ENCODE measurements at places on chromosomes 5 and 9. TPM values are rescaled to one million over a fixed set of nuclear protein-coding genes. Genes with fewer than 3 reads are reported as not detected.

Gene NXNL2
- not detected for total RNA-seq

GRCh38 chr9:22169727-22170503, 160.8 kb upstream of the CDKN2B start:
- DNase-seq, result no peak
- H3K27me3 ChIP-seq, result peaks cover 33% of the 10 kb centered on the region
- no peak overlapping the region for H3K27ac ChIP-seq
- no peaks in the 10 kb centered on the region for H3K36me3 ChIP-seq
- H3K4me1 ChIP-seq, result peaks cover under 1% of the 10 kb centered on the region
- no peak overlapping the region for H3K4me3 ChIP-seq

Gene MORN5
- total RNA-seq, result not detected

DNA sequence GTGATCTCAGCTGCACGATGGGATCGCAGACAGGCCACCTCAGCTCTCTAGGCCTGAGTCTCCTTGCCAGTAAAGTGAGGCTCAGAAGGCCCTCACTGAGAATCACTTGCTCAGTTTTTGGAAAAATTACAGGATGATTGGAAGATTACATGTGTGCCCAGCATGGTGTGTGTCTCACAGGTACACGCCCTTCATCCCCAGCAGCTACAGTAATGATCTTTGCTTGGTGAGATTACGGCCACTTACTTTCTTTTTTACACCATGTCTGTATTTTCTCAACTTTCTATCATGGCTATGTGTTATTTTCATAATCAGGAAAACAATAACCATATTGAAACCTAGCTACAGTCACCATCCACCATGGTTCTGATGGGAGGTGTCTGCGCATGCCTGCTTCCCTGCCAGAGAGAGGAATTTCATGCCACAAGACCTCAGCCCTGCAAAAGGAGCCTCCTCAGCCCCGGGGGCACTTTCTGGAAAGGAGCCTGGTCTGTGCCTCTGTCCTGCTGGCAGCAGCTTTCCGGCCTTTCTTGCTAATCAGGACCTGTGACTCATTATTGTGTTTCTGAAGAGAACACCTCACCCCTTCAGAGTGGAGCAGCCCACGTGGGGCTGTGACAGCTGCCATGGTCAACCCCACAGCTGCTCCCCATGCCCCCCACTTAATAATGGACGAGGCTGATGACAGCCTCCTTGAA, 64.2 kb upstream of the OLFM1 start:
- no peak overlapping the region for H3K4me3 ChIP-seq
- no peak overlapping the region for H3K27ac ChIP-seq
- no peak for DNase-seq

Gene LCN10
- total RNA-seq, result 0.68 TPM

- no peak overlapping the region for H3K27ac ChIP-seq
- no peaks in the 10 kb centered on the region for H3K36me3 ChIP-seq
- H3K4me3 ChIP-seq, result no peak overlapping the region
- peaks cover 3% of the 10 kb centered on the region for H3K27me3 ChIP-seq
- no peak for DNase-seq
Observed at GRCh38 chr9:138083873-138084272, 206.3 kb downstream of the CACNA1B start.

GRCh38 chr5:17713301-17713700, 79.0 kb downstream of the TAF11L14 start:
- no peaks in the 10 kb centered on the region for H3K27me3 ChIP-seq
- no peak overlapping the region for H3K27ac ChIP-seq
- H3K4me1 ChIP-seq, result no peaks in the 10 kb centered on the region
- no peaks in the 10 kb centered on the region for H3K36me3 ChIP-seq
- DNase-seq, result no peak

DNA sequence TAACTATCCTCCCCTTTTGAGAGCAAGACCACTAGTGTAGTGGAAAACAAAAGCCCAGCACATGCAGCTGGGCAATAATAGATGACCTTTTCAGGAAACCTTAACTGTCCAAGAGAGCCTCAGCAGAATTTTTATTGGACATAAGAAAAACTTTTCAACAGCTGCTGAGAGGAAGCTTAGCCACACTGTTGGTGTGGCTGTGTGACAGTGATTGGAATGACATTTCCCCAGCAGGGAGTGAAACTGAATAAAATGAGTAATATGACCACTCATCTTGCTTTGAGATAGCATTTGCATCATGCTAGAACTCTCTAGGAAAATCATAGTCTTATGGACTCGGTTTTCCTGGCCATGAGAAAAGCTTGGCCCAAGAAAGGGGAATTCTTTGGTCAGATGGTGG, 687.8 kb downstream of the SLCO4C1 start:
- H3K4me1 ChIP-seq, result no peaks in the 10 kb centered on the region
- no peak overlapping the region for H3K27ac ChIP-seq
- no peaks in the 10 kb centered on the region for H3K27me3 ChIP-seq
- H3K36me3 ChIP-seq, result no peaks in the 10 kb centered on the region
- no peak overlapping the region for H3K4me3 ChIP-seq

DNA sequence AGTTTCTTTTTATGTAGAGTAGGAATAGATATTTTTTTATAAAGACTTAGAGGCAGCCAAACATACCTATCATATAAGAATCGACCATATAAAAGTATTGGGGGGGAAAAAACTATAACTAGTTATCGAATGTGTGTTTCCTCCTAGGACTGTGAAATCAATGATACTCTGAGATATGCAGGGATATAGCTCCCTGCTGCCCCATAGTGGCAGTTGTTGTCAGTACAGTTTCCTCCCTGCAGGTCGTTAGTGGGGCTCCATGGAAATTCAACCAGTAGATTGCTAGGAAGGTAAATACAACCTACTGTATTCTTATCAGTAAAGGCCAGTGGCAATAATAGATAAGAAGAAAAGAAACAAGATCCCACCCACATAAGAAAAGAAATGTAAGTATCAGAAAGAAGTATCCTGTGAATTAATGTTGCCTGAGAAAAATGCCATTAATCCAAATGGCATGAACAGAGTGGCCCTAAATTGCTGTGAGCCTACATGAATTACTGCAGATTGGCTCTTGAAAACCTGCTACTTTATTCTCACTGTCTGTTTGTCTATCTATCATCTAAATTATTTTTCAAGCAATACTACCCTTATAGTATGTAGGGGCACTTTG, 136.9 kb upstream of the FBN2 start:
- no peaks in the 10 kb centered on the region for H3K27me3 ChIP-seq
- peak; percentile 50 for DNase-seq
- no peak overlapping the region for H3K27ac ChIP-seq
- H3K4me1 ChIP-seq, result no peaks in the 10 kb centered on the region

- no peak for DNase-seq
- peaks cover 3% of the 10 kb centered on the region for H3K4me1 ChIP-seq
- H3K36me3 ChIP-seq, result no peaks in the 10 kb centered on the region
- H3K4me3 ChIP-seq, result no peak overlapping the region
- peaks cover 68% of the 10 kb centered on the region for H3K27me3 ChIP-seq
Observed at GRCh38 chr5:33939556-33940262, 3.5 kb downstream of the RXFP3 start.

Gene DEPDC1B
- 38.7 TPM for total RNA-seq

Gene PCDHB14
- total RNA-seq, result not detected

DNA sequence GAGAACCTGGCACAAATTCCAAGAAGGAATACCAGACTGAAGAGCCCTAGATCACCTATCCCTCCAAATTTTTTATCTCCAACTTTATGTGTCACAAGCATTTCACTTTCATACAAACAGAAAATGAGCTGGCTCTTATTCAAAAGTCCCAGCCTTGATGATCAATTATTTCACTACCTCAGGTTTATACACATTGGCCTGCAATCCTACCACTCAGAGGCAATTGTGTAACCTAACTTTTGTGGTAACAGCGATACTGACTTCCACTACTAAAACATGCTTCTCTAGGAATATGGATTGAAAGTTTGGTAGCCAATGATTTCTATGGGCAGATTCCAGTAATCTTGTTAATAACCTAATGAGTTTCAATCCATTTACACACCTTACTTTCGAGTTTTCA, 10.5 kb downstream of the RNF38 start:
- no peaks in the 10 kb centered on the region for H3K27me3 ChIP-seq
- no peak for DNase-seq
- no peak overlapping the region for H3K27ac ChIP-seq
- peaks cover 47% of the 10 kb centered on the region for H3K36me3 ChIP-seq
- peaks cover 54% of the 10 kb centered on the region for H3K4me1 ChIP-seq

GRCh38 chr5:61784341-61784740, 452.3 kb downstream of the ZSWIM6 start:
- no peaks in the 10 kb centered on the region for H3K4me1 ChIP-seq
- H3K27ac ChIP-seq, result no peak overlapping the region
- H3K27me3 ChIP-seq, result no peaks in the 10 kb centered on the region
- DNase-seq, result no peak
- H3K4me3 ChIP-seq, result no peak overlapping the region
- H3K36me3 ChIP-seq, result no peaks in the 10 kb centered on the region

DNA sequence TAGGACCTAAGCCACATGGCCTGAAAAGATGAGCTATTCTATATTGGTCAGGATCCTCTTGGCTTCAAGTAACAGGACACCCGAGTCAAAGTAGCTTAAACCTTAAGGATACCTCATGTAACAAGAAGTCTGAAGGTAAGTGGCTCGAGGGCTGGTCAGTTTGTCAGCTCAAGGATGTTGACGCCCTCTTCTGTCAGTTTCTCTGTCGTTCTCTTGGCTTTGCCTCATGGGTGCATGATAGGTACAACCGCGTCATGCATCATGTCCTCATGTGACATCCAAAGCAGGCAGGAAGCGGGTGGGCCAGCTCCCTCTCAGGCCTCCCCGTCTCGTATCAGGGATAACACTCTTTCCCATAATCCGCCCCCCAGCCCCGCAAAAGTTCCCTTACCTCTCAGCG, 22.1 kb upstream of the TCERG1 start:
- no peak for DNase-seq
- no peaks in the 10 kb centered on the region for H3K36me3 ChIP-seq
- no peak overlapping the region for H3K27ac ChIP-seq

DNA sequence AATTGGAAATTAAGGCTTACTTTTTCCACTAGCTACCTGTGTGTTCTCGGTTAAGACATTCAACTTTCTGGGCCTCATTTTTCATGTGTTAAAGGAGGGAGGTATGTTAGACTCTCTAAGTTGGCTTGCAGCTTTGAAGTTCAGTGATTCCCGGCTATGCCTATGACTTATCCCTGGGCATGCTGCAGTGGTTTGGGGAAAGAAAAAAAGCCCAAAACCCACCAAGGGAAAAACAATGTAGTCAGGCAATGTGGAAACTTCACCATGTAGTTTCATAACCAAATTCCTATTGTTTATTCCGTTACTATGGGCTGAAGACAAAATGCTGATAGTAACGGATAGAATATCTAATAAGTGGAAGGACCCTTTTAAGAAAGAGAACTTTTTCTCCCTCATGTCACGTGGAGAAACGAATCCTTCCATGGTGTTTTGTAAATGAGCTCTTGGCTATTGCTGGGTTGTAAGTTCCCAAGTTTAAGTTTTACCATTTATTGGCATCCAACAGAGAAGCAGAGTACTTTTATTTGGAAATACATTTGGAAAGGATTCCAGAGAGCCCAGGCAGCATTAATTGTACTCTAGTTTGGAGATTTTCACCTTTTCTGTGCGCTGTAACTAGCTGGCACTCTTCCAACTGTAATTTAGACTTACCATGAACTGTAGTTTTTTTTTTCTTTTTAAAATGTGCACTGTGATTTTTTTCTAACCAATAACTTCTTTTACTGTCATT, 84.9 kb upstream of the MPDZ start:
- no peak overlapping the region for H3K4me3 ChIP-seq
- no peak overlapping the region for H3K27ac ChIP-seq
- H3K36me3 ChIP-seq, result no peaks in the 10 kb centered on the region
- no peaks in the 10 kb centered on the region for H3K4me1 ChIP-seq

- H3K27ac ChIP-seq, result no peak overlapping the region
- H3K36me3 ChIP-seq, result peaks cover 8% of the 10 kb centered on the region
- no peak overlapping the region for H3K4me3 ChIP-seq
- H3K27me3 ChIP-seq, result peaks cover 11% of the 10 kb centered on the region
- H3K4me1 ChIP-seq, result peaks cover 6% of the 10 kb centered on the region
- no peak for DNase-seq
Observed at GRCh38 chr9:123651871-123652270, 278.1 kb downstream of the DENND1A start.

Gene LCP2
- total RNA-seq, result 393 TPM

Gene LOX
- total RNA-seq, result not detected

DNA sequence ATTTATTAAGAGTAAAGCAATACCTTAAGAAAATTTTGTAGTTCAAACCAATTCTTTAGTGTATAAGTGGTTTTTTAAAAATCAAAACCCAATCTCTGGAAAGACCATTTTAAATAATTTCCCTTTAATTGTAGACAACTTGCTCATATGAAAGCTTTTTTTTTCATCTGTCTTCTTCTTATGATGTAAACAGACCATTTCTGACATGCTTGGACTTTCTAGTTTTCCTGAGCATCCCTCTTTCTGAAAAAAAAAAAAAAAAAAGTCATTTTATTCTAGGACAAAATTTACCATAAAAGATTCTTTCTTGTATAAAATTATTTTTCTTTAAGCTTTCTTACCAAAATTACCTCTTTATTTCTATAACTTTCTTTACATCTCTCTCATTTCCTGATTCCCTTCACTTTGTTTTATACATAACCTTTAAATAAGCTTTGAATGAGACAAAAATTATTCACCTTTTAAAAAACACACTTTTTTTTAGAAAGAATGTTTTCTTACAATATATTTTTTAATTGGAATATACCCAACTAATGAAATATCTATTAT, 67.5 kb downstream of the COL15A1 start:
- no peaks in the 10 kb centered on the region for H3K27me3 ChIP-seq
- no peak for DNase-seq
- peaks cover 21% of the 10 kb centered on the region for H3K4me1 ChIP-seq
- H3K36me3 ChIP-seq, result peaks cover 38% of the 10 kb centered on the region

DNA sequence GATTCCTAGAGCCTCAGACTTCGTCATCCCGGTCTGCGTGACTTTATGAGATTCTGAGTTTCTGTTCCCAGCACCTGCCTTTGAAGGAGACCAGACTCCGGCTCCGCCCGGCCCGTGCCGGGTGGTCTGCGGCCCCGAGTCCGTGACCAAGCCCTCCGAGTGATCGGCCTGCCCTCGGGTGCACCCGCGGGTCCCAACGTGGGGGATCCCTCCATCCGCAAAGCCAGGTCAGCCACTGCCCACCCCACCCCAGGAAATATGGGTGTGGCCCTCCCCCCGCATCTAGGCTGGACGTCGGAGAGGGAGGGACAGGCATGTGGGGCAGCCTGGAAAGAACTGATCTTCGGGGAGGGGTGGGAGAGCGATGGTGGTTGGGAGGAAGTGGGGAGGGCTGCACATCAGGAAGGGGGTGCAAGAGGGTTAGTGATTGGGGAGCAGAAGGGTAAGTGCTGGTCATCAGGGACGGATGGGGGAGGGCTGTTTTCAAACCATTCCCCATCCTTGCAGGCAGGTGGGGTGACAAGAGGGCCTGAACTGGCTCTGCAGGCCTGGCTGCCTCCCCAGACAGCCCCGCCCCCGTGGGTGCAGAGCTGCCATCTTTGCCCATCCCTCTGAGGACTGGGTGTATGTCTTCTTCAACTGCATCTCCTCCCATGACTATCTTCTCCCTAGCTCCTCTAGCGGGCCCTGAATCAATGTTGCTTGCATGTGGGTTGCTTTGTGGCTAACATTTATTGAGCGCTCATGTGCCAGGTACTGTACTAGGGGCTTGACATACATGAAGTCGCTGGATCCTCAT, 747 bp downstream of the LRSAM1 start:
- peak overlapping the region; percentile 96 for H3K27ac ChIP-seq
- peak; percentile 80 for DNase-seq
- peaks cover 44% of the 10 kb centered on the region for H3K36me3 ChIP-seq
- H3K4me1 ChIP-seq, result peaks cover 40% of the 10 kb centered on the region
- no peaks in the 10 kb centered on the region for H3K27me3 ChIP-seq
- H3K4me3 ChIP-seq, result peak overlapping the region; percentile 95

Data from activated CD8-positive, alpha-beta memory T cell treated with anti-CD3 and anti-CD28 coated beads, Interleukin-2, amount 10 ng/mL, durations not matched to agents 7 days and 5 days (primary cell).